ENCODE measurements at places on chromosomes 12 and 14. TPM values are rescaled to one million over a fixed set of nuclear protein-coding genes. Genes with fewer than 3 reads are reported as not detected.

KCNJ8 gene
- 8.9 TPM for total RNA-seq

CCDC197 gene
- total RNA-seq, result not detected

PLEKHG3 gene
- 6.2 TPM for total RNA-seq

GALNT16 gene
- total RNA-seq, result 0.98 TPM

FOXM1 gene
- total RNA-seq, result 3.8 TPM

GLS2 gene
- not detected for total RNA-seq

TAS2R9 gene
- not detected for total RNA-seq

PARPBP gene
- 2.1 TPM for total RNA-seq

CDKL1 gene
- total RNA-seq, result 3.2 TPM

RERGL gene
- 0.30 TPM for total RNA-seq
